ENCODE measurements at places on chromosomes 5 and 9.

DNA sequence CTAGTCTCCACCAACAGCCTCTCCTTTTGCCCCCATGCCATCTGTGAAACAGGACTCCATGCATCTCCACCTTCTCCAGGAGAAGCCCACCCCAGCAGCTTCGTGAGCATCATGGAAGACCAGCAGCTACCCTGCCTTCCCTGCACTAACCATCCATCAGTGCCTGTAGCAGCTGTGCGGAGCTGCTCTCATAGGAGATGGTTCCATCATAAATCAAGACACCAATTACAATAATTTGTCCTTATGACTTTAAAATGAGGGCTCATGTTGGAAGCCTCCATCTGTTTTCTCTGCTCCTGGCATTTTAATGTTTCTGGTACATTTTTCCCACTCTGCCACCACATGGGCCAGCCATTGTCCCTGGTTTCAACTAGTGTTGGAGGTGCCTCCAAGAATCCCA, 69.9 kb downstream of the FGF1 start:
- DNase-seq, result no peak

GRCh38 chr9:2704504-2704903, 12.8 kb upstream of the KCNV2 start:
- DNase-seq, result no peak

GRCh38 chr9:129483415-129484351, 137.2 kb downstream of the C9orf50 start:
- DNase-seq, result no peak

DNA sequence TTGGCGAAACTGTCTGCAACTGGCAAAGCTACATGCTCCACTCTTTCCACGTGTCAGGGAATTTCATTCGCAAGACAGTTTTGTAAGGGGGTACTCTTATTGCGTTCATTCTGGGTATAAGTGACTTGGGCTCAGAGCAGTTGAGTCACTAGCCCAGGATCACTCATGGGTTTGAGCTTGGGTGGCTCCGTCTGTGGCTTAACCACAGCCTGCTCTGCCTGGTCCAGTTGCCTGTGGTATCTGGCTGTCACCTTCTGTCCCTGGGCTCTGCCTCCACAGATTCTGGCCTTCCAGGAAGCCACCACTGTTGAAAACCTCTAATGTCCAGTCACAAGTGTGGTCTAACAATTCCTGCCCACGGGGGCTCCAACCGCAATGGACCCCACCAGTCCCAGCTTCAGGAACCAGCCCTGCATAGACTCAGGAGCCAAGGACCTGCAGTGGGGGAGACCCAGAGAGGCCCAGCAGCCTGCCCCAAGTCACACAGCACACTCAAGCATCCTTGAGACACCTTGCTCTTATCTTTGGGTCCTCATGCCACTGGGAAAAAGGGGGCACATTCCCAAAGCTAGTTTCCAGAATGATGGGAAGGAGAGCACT, 10.4 kb downstream of the KIF12 start:
- no peak for DNase-seq

- DNase-seq, result no peak
Observed at GRCh38 chr5:126437721-126438120, 14.5 kb downstream of the GRAMD2B start.

DNA sequence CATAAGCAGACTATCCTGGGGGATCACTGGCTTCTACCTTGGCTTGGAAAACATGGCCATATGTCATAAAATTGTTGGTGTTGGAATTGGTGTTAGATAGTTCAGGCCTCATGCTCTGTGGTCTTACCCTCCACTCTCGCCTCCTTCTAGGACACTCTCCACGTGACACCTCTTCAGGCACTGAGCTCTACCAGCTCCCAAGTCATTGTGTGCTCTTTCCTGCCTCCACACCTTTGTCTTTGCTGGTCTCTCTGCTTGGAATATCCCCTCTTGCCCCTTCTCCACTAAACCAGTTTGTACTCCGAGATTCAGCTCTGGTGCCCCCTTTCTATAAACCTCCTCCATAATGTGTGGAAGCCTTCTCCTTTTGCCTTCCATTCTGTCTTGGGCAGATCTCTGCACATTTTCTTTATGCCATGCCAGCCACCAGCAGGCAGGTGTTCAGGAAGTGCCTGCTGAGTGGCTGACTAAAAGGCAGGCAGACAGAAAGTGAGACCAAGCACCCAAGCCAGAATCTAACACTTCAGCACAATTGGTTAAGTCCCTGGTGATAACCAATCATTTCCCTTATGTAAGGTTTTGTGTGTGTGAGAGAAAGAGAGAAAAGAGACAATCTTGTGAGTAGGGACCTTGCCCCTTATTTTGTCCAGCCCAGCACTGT, 37.7 kb downstream of the SAR1B start:
- no peak for DNase-seq

DNA sequence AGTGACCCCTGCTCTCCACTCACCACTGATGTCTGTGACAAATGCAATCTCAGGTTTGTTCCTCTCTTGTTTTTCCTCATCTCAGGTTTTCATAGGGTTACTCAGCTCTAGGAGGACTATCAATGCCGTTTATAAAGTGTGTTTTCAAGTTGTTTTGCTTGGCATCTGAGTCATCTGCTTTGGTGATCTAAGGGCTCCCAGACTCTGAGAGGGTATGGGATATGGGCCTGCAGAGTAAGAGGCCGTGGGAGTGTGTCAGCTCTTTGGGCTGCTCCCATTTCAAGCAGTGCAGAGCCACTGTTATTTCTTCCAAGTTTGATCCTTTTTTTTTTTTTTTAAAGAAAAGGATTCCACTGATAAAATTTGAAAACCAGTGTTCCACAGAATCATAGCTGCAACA, 46.3 kb downstream of the NNT start:
- DNase-seq, result no peak

- DNase-seq, result no peak
Observed at GRCh38 chr5:150059623-150060022, 26.7 kb downstream of the CSF1R start.

- DNase-seq, result no peak
Observed at GRCh38 chr5:6704361-6704851, 8.8 kb upstream of the TENT4A start.

GRCh38 chr5:150522504-150523414, 14.8 kb downstream of the NDST1 start:
- no peak for DNase-seq

DNA sequence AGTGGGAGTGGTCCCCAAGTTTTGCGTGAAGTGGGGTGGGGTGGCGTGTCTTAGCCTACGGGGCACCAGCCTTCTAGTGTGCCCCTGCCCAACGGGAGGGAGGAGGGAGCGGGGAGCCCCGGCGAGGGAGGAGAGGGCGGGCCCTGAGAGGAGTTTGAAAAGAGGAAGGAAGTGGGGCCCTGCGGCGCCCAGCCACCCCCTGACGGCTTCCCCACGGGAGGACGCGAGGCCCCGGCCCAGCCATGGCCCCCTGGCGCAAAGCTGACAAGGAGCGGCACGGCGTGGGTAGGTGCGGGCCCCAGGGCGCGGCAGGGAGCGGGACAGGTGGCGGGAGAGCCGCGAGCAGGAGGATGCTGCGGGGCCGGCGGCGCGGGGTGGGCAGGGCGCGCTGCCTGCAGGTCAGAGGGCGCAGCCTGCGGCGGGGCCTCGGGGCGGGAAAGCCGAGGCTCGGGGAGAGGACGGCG, at the start of gene DOCK2:
DOCK2 (plus strand) TSS at position 191 of the 464 bp plus-strand sequence; CDS start at position 243, 52 bp downstream.
- DNase-seq, result peak; percentile 63

- no peak for DNase-seq
Observed at GRCh38 chr9:98993570-98993945, 49.9 kb downstream of the COL15A1 start.

DNA sequence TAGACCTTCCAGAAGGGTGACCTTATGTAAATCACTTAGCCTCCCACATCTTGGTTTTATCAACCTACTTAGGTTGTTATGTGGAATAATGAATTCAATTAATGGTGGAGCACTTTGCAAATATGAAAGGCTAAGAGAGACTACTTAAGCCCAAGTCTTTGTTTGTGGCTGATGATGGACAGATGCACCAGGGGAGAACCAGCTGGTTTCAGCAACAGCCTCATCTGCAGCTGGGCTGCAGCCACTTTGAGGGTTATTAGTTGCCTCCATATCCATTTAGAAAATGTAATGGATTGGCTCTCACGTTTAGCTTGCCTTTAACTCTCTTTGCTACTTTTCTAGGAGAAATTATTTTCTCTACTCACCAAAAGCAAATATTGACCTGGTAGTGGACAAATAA, 146.6 kb downstream of the ESM1 start:
- DNase-seq, result no peak

- no peak for DNase-seq
Observed at GRCh38 chr5:179121667-179122111, 61.5 kb downstream of the ZNF354C start.

- no peak for DNase-seq
Observed at GRCh38 chr5:14250084-14250695, 107.0 kb downstream of the TRIO start.

- no peak for DNase-seq
Observed at GRCh38 chr5:6402939-6403338, 24.6 kb upstream of the MED10 start.

GRCh38 chr5:573976-574375, 38.2 kb upstream of the CEP72 start:
- no peak for DNase-seq

DNA sequence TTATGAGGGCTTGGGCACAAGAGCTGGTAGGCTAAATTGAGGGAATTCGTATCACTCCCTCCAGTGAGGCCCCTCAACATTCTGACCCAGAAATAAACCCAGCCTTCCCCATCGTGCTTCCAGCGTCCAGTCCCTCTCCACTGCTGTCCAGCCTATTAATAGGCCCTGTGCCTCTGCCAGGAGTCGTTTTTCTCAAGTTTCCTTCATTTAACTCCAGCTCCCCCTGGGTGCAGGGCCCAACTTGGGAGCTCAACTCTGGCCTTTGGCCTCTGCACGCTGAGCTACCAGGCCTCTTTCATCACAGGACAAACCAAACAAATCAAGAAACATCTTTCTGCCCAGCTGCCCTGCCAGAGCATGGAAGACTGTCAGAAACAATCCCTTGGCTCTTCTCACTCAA, 10.0 kb downstream of the HBEGF start:
- DNase-seq, result no peak
